ENCODE measurements at places on chromosomes 4 and X.

GRCh38 chr4:47531954-47532321 lies 46.9 kb downstream of the ATP10D start:
- DNase-seq, result no peak

- no peak for DNase-seq
Observed at GRCh38 chr4:7222521-7222920, 30.2 kb downstream of the SORCS2 start.

DNA sequence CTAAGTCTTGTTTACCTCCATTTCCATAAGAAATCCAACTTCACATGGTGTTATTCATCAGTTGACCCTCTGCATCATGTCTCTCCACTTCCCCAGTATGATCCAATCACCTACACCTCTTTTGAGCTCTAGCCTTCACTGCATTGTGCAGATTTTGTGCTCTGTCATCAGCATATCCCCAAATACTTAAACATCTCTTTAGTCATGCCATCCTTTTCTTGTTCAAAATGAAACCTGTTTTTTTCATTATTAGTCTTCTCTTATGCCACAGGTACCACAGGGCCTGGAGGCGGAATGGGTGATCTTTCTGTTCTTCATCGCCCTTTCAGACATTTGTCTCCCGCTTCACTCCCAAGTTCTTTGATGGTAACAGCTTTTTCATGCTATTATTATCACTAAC lies 382.7 kb upstream of the GALNTL6 start:
- no peak for DNase-seq

GRCh38 chrX:101691835-101692234 lies 32.2 kb upstream of the ARMCX2 start:
- DNase-seq, result no peak

- no peak for DNase-seq
Observed at GRCh38 chr4:124334119-124334518, 378.4 kb downstream of the ANKRD50 start.

GRCh38 chrX:24902806-24903205 lies 113.0 kb downstream of the ARX start:
- DNase-seq, result no peak

DNA sequence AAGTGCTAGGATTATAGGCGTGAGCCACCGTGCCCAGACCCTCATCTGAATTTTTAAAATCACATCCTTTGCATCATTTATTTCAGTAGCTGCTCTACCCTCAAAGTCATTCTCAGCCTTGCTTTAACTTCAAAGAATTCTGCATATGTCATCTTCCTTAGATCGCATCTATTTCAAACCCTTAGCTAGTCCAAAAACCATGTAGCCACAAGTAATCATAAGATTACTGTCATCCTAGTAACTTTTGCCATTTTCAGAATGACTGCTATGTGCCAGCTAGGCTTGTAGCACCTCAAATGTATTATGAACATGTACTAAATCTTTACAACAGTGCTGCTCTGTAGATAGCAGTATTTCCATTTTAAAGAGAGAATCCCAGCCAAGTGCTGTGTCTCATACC lies 45.5 kb upstream of the KLF3 start:
- no peak for DNase-seq

- no peak for DNase-seq
Observed at GRCh38 chr4:39524161-39524957, 2.9 kb downstream of the UGDH start.

- no peak for DNase-seq
Observed at GRCh38 chr4:183399616-183400015, 44.8 kb upstream of the CDKN2AIP start.

DNA sequence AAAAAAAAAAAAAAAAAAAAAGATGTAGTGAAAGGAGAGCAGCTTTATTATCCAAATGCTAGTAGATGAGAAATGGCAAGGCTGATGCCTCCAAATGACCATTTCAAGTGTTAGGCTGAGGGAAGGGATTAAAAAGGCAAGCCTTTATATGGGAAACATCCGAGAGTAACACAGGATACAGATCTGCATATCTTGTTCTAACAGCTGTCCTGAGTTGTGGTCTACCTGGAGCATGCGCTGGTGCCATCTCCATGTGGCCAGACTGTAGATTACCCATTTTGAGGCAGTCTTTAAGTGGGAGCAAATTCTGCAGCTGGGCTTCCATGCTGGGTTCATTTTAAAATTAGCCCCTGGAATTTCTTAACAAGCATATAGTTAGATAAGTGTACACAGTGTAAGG lies 26.0 kb upstream of the ELF2 start:
- DNase-seq, result no peak

DNA sequence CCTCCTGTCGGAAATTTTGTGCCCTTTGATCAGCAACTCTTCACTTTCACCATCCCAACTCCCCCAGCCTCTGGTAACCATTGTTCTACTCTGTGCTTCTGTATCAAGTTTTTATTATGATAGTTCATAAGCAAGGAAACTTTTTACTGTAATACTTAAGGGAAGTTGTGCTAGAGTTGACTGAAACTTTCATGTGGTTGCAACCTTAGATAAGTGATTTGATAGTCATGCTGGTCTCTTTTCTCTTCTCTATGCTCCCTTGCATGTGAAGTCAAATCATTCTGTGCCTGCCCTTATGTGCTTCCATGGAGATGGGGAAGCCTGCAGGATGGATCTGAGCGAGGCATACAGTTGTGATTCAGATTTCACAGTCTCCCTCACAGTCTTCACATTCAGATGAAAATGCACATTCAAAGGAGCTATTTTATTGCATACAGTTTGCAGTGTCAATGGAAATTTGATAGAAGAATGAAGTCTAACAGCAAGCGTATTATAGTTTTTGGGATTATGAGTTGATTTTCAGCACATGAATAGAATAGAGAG lies 1428.3 kb upstream of the TENM3 start:
- DNase-seq, result no peak

DNA sequence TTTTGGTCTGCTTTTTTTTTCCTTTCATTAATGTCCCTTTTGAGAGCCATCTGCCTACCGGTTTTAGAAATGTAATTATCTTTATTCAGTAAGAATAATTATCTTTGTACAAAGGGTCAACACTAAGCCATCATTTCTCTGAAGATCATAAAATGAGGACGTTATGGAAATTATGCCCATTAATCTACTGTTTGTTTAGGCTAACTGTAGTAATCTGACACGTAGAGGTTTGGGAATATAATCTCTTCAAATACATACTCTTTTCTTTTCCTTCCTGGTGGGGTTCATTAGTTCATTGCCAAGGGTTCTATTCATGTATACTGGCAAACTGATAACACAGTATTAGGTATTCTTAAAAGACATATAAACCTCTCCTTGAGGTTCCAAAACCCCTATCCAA lies 3.8 kb upstream of the HSD17B13 start:
- no peak for DNase-seq

DNA sequence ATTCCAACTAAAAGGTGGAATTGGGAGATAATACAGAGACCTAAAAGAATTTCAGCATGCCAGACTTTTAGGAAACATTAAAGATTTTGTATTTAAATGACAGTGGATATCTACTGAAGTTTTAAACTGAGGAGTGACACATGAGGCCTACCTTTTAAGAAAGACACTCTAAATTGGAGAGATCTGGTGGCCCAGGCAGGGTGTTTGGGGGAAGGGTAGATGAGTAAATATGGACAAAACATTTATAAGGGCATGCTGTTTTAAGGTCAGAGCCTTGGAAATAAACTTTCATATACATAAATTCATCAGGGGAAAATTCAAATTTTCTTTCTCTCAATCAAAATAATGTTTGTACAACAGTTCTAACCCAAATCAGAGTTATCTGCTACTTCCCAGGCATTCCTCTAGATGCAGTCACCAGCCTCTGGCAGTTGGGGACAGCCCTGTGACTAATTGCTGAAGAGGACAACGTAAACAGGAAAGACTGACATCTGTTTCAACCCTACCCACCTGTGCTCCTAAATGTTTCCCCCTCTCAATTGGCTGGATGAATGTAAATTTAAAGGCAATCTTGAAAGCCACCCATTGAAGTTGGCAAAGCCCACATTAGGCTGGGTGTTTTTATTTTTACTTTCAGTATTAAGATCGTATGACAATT lies 1646.9 kb upstream of the ADGRL3 start:
- DNase-seq, result peak; percentile 19

DNA sequence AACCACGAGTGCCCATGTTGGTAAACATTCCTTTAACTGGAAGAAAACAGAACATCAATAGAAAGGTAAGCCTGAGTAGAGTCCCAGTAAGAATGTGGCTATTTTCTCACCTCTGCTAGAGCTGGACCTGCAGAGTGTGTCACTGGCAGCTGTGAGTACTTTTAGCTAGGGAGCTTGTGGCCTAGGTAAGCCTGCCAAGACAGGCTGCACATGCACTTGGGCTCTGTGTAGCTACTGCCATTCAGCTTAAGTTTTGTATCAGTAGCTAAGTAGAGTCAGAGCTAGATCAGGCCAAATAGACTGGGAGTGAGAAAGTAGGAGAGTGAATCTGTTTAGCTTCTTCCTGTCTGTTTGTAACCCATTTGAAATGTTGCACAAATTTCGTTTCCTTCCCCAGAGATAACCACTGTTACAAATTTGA lies 35.3 kb downstream of the RBPJ start:
- no peak for DNase-seq

DNA sequence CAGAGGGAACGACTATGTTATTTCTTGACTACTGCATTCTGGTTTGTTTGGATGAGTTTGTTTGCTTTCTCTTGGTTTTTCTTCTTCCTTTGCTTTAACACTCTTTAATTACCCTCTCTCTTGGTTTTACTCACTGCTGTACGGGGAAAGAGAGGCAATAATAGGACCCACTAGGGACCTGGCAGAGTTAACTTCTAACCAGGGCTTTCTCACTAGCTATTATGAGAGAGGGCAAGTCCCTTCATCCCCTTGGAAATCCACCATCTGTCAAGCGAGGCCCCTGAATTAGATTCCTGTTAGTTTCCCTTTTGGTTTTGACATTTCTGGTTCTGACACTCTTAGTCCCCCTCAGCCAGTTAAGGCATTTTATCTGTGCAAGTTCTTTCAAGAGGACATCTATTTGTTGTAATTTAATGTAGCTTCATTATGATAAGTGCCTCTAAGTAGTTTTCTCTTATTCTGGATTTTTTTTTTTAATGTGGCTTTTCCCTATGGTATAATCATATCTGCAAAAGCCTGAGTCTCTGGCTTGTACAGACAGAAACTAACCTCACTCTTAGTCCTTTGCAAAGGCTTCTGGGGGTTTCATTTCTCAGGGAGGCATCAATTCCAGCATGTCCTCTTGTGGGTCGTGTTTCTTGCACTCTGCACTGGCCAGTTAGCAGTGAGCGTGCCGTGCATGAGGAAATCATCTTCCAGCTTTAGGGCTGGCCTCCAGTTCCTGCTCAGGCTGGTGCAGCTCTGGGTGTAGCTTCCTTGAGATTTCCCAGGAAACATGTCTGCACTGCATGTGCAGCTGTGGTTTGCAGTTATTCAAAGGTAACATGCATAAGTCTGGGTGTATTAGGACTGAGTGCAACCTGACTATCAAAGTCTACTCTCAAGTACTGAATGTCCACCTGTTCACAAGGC lies 221.3 kb downstream of the STIM2 start:
- no peak for DNase-seq

DNA sequence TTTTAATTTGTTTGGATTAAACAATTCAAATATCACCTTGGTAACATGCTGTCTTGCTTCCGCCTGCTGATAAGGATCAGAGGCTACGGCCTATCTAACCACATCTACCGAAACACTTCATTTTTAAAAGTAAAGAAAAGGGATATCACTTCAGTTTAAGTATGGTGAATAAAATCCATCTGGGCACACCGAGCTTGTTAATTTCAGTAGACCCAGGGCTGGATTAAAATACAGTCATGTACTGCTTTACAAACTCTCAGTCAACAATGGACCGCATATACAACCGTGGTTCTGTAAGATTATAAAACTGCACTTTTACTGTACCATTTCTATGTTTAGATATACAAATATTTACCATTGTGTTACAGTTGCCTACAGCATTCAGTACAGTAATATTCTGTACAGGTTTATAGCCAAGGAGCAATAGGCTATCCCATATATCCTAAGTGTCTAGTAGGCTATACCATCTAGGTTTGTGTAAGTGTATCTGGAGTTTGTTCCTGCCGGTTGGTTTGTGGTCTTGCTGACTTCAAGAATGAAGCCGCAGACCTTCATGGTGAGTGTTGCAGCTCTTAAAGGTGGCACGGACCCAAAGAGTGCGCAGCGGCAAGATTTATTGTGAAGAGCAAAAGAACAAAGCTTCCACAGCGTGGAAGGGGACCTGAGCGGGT lies 40.0 kb downstream of the SEPTIN11 start:
- no peak for DNase-seq

- DNase-seq, result no peak
Observed at GRCh38 chr4:183240581-183241321, 79.3 kb downstream of the CLDN22 start.

DNA sequence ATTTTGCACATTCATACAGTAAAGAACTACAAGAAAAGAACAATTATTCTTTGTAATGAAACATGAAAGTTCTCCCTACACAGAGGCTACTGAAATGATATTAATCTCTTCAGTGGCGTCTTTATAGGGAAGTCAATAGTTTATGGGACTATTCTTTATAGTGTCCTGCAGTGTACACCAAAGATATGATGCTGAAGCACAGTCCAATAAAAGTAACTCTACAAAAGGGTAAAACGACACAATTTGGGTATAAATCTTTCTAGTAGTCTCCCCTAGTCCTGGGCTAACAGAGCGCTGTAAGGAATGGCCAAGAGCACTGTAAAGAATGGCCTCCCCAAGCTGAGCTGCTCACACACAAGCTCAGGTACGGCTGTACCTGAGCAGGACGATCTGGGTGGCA lies 101.1 kb upstream of the FUNDC1 start:
- no peak for DNase-seq

DNA sequence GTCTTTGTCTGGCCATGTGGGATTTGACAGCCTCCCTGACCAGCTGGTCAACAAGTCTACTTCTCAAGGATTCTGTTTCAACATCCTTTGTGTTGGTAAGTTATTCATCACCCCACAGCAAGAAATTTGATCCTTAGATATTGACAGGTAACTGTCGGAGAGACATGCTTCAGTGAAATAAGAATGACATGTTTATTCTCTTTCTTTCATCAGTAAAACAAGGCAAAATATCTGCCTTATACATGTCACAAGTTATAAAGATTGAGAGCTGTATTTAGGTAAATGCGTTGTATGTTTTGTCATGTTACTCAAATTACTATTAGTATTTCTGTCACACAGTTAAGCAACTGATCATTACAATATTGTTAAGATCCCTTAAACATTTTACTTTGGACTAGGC lies 46.9 kb downstream of the SEPTIN11 start:
- DNase-seq, result no peak

DNA sequence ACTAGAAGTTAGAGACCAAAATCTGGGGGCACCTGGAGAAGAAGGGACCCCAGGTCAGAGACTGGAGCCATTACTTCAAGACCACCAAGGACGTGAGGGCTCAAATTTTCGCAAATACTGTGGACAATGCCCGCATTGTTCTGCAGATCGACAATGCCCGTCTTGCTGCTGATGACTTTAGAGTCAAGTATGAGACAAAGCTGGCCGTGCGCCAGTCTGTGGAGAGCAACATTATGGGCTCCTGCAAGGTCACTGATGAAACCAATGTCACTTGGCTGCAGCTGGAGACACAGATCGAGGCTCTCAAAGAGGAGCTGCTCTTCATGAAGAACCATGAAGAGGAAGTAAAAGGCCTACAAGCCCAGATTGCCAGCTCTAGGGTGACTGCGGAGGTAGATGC lies 101.2 kb downstream of the NCAPG start:
- no peak for DNase-seq
